Astrocyte of the spinal cord (primary cell): ENCODE measurements at places on chromosomes 4 and X.

DNA sequence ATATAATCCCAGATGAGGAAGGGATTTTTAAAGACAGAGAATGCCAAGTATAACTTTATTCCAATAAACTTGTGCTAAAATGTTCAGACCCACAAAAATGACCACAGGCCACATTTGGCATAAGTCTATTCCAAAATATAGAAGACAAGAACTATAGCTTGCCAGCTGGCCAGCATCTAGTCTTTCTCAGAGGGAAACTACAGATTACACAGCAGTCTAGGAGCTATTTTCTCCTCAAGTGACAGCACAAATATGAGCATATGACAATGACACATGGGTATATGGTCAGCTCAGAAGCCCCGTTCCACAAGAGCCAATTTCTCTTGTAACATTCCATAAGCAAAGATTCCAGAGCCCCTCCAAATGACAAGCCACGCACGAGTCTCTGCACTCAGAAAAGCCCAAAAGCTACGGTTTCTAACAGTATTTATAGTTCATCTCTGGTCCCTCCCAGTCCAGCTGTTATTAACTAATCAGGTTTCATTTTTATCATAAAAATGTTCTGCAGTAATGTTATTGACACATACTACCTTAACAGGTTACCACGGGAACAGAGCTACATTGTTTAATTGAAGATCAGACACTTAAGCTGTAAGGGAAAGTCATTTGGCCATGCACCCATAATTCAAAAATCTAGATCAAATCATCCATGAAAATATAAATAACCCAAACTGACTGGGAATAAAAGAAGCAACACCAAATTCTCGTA, 70.3 kb downstream of the RAB28 start:
- no peak for DNase-seq

DNA sequence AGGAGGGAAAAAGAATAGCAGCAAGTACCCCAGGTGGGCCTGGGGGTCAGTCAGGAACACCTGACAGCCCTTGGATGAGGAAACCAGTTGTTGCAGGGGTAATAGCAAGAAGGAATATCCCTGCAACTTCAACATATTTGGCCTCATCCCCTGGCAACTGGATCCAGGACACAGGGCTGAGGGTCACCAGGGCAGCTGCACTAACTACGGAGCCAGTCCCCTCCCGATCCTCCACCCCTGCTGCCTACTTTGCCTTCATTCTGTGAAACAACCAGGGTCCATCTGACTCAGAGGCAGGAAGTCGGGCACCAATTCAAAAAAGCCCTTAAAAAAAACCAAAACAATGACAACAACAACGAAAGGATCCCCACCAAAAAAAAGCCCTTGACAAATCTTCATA, 52.9 kb downstream of the FRMPD3 start:
- DNase-seq, result no peak

GRCh38 chr4:88059766-88060165, 52.3 kb downstream of the PKD2 start:
- no peak for DNase-seq

- DNase-seq, result no peak
Measured at GRCh38 chr4:26482508-26483462, 7.5 kb downstream of the CCKAR start.

GRCh38 chr4:169440446-169440845, 169.7 kb upstream of the SH3RF1 start:
- peak; percentile 75 for DNase-seq

DNA sequence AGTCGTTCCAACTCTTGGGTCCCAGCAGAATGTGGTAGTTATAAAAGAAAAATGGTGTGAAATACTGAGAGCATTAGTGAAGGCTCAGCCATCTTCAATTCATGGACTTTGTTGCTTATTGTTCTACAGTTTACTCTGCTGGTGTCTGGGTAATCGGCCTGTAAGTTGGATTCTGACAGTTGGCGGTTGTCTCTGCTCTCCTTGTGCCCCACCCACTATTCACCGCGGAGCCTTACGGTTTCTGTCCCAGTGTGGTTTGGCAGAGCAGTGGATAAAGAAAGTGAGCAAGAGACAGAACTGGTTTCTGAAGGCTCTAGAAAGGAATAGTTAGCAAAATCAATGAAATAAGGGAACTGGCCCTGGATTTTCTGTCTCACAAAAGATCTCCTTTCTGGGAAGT, 9.1 kb downstream of the LONRF3 start:
- no peak for DNase-seq

GRCh38 chrX:116278826-116279225, 108.3 kb downstream of the AGTR2 start:
- DNase-seq, result no peak

DNA sequence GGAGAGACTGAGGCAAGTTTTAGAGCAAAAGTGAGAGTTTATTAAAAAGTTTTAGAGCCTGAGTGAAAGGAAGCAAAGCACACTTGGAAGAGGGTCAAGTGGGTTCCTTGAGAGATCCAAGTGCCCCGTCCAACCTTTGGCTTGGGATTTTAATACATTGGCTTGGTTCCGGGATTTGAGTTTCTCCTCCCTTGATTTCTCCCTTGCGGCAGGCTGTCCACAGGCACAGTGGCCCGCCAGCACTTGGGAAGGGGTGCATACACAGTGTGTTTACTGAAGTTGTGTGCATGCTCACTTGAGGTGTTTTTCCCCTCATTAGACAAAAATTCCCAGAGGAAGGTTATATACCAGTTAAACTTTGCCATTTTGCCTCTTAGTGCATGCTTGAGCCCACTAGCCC, 333.5 kb downstream of the PCDH18 start:
- no peak for DNase-seq

DNA sequence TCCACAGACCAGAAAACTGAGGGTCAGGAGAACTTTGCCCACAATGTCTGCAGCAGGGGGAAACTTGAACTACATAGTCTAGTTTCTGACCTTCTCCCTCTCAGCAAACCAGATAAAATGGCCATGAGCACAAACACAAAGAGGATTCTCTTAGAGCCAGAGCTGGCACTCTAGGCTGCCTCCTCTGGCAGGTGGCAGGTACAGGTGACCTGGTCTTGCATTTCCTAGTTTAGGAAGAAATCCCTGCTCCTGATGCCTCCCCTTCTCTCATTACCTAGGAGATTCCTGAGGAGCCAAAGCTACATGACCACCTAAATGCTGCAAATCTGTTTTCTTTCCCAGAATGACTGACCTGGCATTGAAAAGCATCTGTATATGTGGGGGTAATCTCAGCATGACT, 45.1 kb downstream of the ARHGEF9 start:
- no peak for DNase-seq

DNA sequence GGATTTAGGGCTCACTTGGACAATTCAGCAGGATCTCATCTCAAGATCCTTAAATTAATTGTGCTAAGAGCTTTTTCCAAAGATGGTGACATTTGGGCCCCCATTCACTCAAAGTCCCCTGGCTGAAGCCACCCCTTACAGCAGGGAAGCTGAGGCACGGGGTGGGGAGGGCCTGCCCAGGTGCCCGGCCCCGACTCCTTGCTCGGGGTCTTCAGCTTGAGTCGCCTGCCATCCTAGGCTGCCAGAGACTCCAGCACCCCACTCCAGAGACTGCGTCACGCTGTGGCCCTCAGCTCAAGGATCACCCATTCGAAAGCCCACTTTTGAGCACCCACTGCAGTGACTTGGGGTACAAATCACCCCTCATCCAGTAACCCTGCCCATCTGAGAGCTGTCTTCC, 39.2 kb upstream of the GPR78 start:
- no peak for DNase-seq

GRCh38 chr4:103936653-103937145, 216.9 kb upstream of the TACR3 start:
- DNase-seq, result no peak

- DNase-seq, result no peak
Measured at GRCh38 chrX:9597361-9598035, 132.6 kb downstream of the TBL1X start.

DNA sequence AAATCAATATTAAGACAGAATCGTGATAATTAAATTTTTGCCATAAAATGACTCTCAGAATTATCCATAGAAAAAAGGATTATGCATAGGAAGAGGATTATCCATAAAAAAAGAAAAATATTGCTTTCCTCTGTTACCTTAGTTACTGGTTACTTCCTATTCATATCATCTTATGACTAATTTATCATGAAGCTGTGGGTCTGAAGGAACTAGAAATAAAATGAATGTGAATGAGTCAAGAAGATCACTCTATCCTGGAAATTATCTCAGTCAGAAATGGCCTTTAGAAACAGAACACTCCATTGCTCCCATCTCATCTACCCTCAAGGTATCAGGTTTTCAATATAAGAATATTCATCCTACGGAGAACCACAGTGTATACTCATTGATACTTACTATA, 19.4 kb downstream of the RPS6KA6 start:
- DNase-seq, result no peak
